GM10248 (cell line): ENCODE measurements at places on chromosomes 7 and 10.
A peak's percentile ranks its signal among the peaks of the same experiment; 100 is the strongest.

GRCh38 chr7:80127412-80128160 lies 7.0 kb upstream of the GNAI1 start:
- DNase-seq, result no peak

GRCh38 chr10:78594559-78595268 lies 474.1 kb upstream of the ZMIZ1 start:
- no peak for DNase-seq

GRCh38 chr10:110074298-110074697 lies 66.5 kb downstream of the ADD3 start:
- no peak for DNase-seq

- DNase-seq, result no peak
Measured at GRCh38 chr10:132626019-132626760, 88.6 kb downstream of the INPP5A start.

DNA sequence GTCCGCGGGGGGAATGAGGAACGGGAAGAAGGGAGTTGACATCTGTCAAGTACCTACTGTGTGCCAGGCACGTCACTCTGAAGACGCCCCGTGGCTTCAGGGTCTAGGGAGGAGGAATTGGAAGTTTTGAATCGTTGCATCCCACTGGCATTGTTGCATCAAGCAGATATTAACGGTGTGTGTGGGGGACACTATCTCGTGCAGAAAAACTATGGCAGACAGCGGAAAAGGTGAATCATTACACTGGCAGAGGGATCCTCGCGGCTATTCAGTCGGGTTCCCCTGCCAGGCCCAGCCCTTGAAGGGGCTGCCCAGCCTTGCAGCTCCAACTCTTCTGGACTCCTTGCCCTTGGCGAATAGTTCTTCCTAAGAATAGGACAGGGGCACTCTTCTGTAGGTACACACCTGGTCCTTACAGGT lies 1.0 kb upstream of the KIAA1549 start:
- DNase-seq, result no peak

GRCh38 chr10:8035641-8036470 lies 18.6 kb upstream of the GATA3 start:
- DNase-seq, result peak; percentile 6

GRCh38 chr7:19305698-19306097 lies 160.5 kb upstream of the FERD3L start:
- DNase-seq, result peak; percentile 24

GRCh38 chr7:113446791-113447190 lies 328.4 kb upstream of the SMIM30 start:
- no peak for DNase-seq

DNA sequence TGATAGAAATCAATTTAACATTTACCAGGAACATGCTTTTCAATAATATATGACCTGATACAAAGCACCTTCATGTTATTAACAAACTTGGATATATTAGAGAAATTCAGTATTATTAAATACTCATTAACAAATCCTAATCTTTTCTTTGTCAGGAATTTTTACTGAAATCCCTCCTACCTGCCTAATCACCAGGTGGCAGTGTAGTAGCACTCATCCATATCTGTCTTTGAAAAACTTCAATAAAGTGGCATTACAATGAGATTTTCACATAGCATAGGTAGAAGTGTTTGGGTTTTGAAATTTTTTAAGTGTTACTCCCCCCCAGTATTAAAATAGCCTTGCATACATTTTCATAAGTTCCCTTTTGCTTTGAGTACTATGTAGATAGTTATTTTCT lies 1246.6 kb upstream of the LRRN3 start:
- DNase-seq, result no peak

DNA sequence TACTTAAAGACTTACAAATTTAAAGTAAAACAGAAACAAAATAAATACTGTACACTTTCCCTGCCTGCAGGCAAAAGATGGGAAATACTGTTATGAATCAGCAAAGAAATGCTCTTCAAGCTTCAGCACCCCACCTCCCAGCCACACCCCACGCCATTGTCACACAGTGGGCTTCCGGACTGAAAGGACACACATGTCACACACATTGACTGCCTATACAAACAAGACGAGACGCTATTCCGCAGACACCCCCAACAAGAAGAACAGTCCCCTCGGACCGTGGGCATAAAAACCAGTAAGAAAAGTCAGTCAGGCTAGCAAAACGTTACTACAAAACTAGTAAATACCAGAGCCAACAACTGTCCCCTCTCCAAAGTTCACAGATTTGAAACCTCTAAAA lies 22.2 kb upstream of the PARP12 start:
- peak; percentile 67 for DNase-seq

DNA sequence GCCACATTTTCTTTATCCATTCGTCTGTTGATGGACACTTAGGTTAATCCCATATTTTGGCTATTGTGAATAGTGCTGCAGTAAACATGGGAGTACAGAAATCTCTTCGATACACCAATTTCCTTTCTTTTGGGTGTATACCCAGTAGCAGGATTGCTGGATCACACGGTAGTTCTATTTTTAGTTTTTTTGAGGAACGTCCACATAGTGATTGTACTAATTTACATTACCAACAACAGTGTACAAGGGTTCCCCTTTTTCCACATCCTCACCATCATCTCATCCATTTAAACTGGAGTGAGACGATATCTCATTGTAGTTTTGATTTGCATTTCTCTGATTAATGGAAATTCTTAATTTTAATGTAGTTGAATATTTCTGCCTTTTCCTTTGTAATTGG lies 19.3 kb downstream of the VKORC1L1 start:
- no peak for DNase-seq

GRCh38 chr7:51160990-51161615 lies 155.5 kb downstream of the COBL start:
- peak; percentile 51 for DNase-seq

- no peak for DNase-seq
Measured at GRCh38 chr7:102467581-102468477, 3.0 kb downstream of the LRWD1 start.

GRCh38 chr10:96683065-96683464 lies 37.2 kb downstream of the PIK3AP1 start:
- DNase-seq, result no peak

DNA sequence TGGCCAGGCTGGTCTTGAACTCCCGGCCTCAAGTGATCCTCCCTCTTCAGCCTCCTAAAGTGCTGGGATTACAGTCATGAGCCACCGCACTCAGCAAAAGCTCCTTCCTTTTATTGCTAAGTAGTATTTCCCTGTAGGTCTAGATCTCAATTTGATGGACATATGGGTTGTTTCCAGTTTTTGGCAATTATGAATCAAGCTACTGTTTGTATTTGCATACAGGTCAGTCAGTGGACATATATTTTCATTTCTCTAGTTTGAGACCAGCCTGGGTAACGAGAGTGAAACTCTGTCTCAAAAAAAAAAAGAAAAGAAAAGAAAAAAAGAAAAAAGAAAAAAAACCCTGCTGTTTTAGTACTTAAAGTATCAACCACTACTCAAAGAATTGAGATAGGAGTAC lies 6.4 kb upstream of the PRKRIP1 start:
- no peak for DNase-seq

DNA sequence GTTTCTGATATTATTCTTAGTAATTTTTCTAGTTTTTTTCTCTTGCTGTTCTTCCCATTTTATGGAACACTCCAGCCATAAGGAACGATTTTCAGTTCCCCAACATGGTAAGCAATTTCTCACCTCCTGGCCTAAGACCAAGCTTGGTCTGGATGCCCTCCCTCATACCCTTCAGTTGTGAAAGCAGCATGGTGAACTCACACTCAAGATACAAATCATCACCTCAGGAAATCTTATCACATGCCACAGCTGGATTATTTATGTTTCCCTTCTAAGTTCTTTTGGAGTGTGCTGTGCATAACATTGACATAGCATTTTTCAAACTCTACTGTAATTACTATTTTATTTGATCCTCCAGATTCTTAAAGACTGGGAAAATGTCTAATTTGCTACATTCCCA lies 216.6 kb downstream of the AGMO start:
- DNase-seq, result no peak

- DNase-seq, result no peak
Measured at GRCh38 chr7:134903073-134903790, 83.1 kb upstream of the AGBL3 start.

DNA sequence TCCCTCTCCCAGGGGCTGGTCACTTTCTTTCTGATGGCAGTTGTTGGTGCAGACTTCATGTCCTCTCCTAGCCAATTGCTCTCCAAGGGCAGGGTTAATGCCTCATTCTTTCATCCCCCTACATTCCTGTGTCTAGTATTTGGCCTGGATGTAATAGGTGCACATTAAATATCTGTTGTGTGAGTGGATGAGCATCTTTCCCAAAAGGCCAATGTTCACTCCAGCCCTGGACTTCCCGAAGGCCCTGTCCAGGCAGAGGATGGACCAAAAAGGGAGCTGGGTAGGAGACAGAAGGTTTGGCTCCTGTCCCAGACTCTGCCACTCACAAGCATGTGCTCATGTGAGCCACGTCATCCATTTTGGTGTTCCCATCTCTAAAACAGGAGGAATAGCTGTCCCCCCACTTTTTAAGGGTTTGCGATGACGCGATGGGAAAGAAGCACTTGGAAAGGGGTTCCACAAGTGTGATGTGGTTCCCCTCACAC lies 47.5 kb downstream of the RGS10 start:
- DNase-seq, result no peak

DNA sequence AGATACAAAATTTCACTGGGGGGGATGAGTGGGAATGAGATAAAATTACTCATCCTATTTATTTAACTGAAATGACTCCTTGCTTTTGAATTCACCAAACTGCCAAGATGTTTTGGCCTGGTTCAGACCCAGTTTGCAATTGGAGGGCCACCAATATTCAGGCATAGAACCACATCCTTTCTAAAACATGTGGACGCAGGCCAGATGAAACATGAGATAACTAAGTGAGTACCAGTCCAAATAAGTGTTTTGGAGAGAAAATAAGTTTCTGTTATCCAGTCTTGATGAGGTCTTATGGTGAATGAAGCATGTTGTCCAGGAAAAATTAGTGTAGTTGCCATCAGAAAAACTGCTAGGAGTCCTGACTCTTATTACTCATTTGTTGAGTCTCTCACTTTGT lies 36.3 kb upstream of the PDK4 start:
- no peak for DNase-seq

GRCh38 chr7:97845622-97846203 lies 26.5 kb downstream of the ASNS start:
- DNase-seq, result no peak

DNA sequence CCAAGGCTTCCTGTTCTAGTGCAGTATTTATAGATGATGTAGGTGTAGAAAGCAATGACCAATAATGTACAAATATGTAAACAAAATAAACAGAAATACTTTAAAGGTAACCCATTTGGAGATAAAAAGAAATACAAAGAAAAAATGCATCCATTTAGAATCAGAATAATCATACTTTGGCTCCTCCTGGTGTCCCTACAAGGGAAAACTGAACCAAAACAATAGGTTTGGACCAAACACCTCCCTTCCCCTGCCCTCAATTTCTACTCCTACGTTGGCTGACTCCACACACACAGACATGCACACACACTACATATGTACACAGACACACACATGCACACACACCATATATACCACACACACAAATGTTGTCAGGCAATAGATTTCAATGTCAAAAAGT lies 36.0 kb downstream of the C10orf143 start:
- DNase-seq, result no peak

- peak; percentile 30 for DNase-seq
Measured at GRCh38 chr7:32515890-32516550, 20.7 kb downstream of the AVL9 start.

GRCh38 chr7:91778416-91778815 lies 102.1 kb downstream of the MTERF1 start:
- DNase-seq, result no peak

DNA sequence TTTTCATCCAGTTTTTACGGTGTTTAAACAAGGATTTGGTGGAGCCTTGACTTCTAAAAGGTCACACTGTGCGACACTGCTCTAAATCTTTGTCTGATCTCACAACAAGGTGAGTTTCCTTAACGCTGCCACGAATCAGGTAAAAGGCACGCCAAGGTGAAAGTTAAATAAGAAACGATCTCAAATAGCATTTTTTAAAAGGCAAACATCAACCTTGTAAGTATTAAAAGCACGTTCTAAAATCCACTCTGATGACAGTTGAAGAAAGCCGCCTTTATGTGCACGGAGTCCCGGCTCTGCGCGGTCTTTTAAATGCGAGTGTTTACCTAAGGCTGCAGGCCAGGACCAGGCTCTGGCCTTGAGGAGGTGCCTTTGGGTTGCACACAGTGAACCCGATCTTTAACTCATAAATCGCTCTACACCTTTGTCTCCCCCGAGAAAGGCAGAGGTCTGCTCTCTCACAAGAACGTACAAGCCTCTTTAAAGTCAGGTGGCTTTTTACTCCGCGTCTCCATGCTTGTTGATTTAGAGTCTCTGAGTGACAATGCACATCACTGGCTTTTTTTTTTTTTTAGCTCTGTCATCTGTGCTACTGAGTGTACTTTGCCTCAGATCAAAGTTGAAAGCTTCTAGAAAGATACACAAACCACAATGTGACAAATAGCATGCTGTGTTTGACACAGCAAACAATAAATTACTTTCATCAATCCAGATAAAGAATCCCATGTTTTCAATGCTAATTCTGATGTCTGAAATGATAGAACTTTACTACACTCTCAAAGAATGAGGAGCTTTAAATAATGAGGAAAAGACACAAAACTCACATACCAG lies 25.9 kb upstream of the RNF32 start:
- DNase-seq, result no peak

DNA sequence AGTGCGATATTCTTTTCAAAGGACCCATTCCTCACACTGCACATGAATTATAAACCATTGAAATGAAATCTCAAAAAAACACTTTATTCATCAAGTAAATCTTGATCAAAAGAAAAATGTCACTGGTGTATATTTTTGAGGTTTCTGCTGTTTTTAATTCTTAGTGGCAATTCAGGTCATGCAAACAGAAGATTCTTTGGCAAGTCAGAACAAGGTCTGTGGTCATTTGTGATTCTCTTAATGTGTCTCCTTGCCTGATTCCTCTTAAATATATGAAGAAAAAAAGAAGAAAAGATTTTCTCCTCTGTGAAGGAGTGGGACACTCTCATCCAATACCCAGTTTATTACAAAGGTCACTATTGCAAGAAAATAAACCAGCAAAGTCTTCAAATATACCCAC lies 308.2 kb upstream of the BMPER start:
- DNase-seq, result no peak

- no peak for DNase-seq
Measured at GRCh38 chr7:99557940-99558305, 519 bp upstream of the ZNF655 start.

GRCh38 chr7:31917256-31917655 lies 153.0 kb downstream of the PDE1C start:
- DNase-seq, result no peak

- DNase-seq, result no peak
Measured at GRCh38 chr10:34845070-34845469, 30.0 kb upstream of the PARD3 start.

- peak; percentile 52 for DNase-seq
Measured at GRCh38 chr10:63173468-63174232, 40.5 kb downstream of the NRBF2 start.
